ENCODE measurements at places on chromosomes 16 and 17.

- no peak for DNase-seq
Observed at GRCh38 chr17:43814026-43814425, 18.9 kb downstream of the MPP3 start.

- DNase-seq: no peak
Observed at GRCh38 chr16:14321542-14321941, 250.4 kb downstream of the MRTFB start.

- no peak for DNase-seq
Observed at GRCh38 chr17:75721463-75722011, 278 bp downstream of the ITGB4 start.

DNA sequence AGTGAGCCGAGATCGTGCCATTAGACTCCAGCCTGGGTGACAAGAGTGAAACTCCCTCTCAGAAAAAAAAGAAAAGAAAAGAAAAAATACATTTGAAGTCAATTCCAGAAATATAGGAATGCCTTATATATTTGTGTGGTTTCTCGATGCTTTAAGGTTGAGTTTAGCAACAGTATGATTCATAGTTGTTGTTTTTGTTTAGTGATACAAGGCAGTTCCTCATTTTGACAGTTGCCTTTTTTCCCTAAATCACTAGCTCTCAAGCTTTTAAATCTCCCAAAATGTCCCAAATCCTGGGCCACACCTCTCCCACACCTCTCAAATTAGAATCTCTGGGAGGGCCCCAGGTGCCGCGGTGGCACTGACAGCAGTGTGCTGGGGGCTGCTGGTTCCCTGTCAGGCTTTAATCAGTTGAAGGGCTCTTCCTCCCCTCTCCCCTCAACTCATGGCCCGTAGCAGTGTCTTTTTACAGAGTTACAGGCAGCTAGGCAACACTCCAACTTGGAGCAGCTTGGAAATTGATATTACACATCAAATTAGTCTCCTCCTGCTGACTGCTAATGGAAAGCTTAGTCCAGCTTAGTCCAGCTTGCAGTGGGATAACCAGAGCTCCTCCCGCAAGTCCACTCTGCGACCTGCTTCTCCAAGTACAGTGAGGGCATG lies 58.4 kb downstream of the EPN2 start:
- no peak for DNase-seq

DNA sequence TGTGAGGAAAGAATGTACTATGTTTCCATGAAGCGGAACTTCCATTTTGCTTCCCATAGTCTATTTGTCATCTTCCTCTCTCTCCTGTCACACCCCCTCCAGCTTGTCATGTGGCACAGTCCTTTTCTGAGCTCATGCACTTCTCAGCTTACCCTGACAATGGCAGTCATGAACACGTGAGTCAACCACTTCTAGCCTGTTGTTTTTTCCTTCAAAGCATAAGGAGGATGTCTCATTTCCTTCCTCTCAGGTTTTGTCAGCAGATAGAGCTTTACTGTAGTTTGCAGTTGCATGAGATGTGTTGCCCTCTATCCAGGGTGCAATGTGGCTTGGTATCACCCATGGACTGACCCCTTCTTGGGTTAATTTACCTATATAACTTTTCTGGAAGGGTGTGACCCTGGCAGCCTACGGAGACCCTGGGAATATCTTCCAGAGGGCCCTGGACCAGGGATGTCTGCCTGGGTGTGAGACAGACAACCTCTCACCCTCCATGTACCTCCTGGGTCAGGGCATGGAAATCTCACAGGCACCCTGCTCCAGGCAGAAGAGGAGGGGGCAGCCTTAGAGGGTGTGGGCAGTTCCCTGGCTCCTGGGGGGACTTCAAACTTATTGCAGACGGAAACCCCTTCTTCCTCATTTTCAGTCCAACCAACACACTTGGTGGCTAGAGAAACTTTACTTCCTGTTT lies 4.0 kb upstream of the ZNF267 start:
- DNase-seq: peak; percentile 6

Measured in erythroblast (primary cell).